ENCODE measurements at places on chromosomes 4 and X. TPM values are rescaled to one million over a fixed set of nuclear protein-coding genes. Genes with fewer than 3 reads are reported as not detected.

RPS6KA6 gene
- polyA plus RNA-seq, result 0.46 TPM

PRAF2 gene
- polyA plus RNA-seq, result 11.3 TPM

TMPRSS11F gene
- polyA plus RNA-seq, result not detected

MID2 gene
- 1.9 TPM for polyA plus RNA-seq

SPANXD gene
- polyA plus RNA-seq, result not detected

MAGEA11 gene
- polyA plus RNA-seq, result not detected

LAP3 gene
- polyA plus RNA-seq, result 18.3 TPM

LONRF3 gene
- 1.4 TPM for polyA plus RNA-seq

ITIH6 gene
- polyA plus RNA-seq, result not detected

TBC1D19 gene
- 3.3 TPM for polyA plus RNA-seq

INTS6L gene
- 9.9 TPM for polyA plus RNA-seq

PF4V1 gene
- not detected for polyA plus RNA-seq

HS6ST2 gene
- 0.72 TPM for polyA plus RNA-seq

MAGEB10 gene
- polyA plus RNA-seq, result not detected

MAB21L2 gene
- 0.15 TPM for polyA plus RNA-seq

ZNF674 gene
- polyA plus RNA-seq, result 1.1 TPM

ARMCX5 gene
- 5.5 TPM for polyA plus RNA-seq

ABCB7 gene
- 3.0 TPM for polyA plus RNA-seq

CENPVL2 gene
- polyA plus RNA-seq, result not detected

NMU gene
- polyA plus RNA-seq, result not detected

Measured in pancreas (tissue), 10 donors.